Hair follicular keratinocyte (primary cell): ENCODE measurements at places on chromosomes 2 and 18. TPM values are rescaled to one million over a fixed set of nuclear protein-coding genes. Genes with fewer than 3 reads are reported as not detected.

Gene CWC22
- 13.5 and 15.8 TPM in 2 replicates for total RNA-seq

Gene SERPINB13
- total RNA-seq = 2.6 and 8.0 TPM in 2 replicates

Gene TRABD2A
- 0.87 and 5.7 TPM in 2 replicates for total RNA-seq

Gene CRYGD
- not detected in 2 replicates for total RNA-seq

Gene FBXO15
- total RNA-seq = not detected in 2 replicates

Gene NCKAP5
- total RNA-seq = 1.3 and 1.7 TPM in 2 replicates

Gene IL1R1
- total RNA-seq = 4.3 and 4.7 TPM in 2 replicates

Gene STARD6
- total RNA-seq = not detected in 2 replicates

Gene KCNE4
- not detected in 2 replicates for total RNA-seq

Gene POTEJ
- total RNA-seq = not detected in 2 replicates

Gene FER1L5
- 0.34 TPM in 1 of 2 replicates, not detected in the other for total RNA-seq

Gene DYNAP
- total RNA-seq = not detected in 2 replicates

Gene ID2
- 0.86 and 5.5 TPM in 2 replicates for total RNA-seq

Gene RTKN
- total RNA-seq = 117 and 135 TPM in 2 replicates

Gene INPP5D
- 21.6 and 27.3 TPM in 2 replicates for total RNA-seq

Gene PROC
- total RNA-seq = 0.16 and 0.19 TPM in 2 replicates

Gene RAB6C
- total RNA-seq = not detected in 2 replicates

Gene PRKAG3
- total RNA-seq = not detected in 2 replicates

Gene ZC3H6
- total RNA-seq = 1.1 and 2.4 TPM in 2 replicates

Gene EMILIN1
- 4.0 and 4.5 TPM in 2 replicates for total RNA-seq

Gene MAP2
- total RNA-seq = 3.1 and 5.5 TPM in 2 replicates

Gene KIAA2012
- not detected in 2 replicates for total RNA-seq

Gene CPS1
- total RNA-seq = 14.5 and 24.4 TPM in 2 replicates

Gene DBI
- total RNA-seq = 160 and 245 TPM in 2 replicates

Gene DSC2
- total RNA-seq = 13.2 and 19.4 TPM in 2 replicates

Gene IL37
- not detected in 2 replicates for total RNA-seq
